CMK (cell line): ENCODE measurements at places on chromosomes 6 and 20.
A peak's percentile ranks its signal among the peaks of the same experiment; 100 is the strongest.

- DNase-seq: no peak
Measured at GRCh38 chr20:50582092-50582491, 71.9 kb downstream of the PTPN1 start.

DNA sequence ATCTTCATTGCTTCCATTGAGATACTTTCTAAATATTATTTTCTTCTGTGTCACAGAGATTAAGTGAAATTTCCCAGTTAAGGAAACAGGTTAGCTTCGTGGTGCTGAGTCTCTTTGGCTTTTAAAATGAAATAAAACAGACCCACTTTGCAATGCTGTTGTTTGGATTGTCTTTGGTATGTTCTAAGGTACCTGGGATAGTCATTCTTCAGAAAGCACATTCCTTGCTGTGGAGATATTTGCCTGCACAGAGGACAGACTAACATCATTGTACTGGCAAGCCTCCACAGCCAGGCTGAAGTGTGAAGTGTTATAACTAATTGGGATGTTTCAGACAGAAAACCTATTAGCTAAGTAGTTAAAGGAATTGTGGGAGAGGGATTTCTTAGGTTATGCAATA, 148.8 kb upstream of the EPHA7 start:
- DNase-seq: no peak

DNA sequence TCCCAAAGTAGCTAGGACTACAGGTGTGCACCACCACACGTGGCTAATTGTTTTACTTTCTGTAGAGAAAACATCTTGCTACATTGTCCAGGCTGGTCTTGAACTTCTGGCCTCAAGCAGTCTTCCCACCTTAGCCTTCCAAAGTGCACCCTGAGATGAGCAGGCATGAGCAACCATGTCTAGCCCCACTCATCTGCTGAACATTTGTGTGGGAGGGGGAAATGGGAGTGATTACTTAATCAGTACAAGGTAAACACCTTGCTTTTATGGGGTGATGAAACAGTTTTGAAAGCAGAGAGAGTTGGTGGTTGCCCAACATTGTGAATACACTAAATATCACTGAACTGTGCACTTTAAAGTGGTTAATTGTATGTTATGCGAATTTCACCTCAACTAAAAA, 5.3 kb downstream of the APMAP start:
- no peak for DNase-seq

DNA sequence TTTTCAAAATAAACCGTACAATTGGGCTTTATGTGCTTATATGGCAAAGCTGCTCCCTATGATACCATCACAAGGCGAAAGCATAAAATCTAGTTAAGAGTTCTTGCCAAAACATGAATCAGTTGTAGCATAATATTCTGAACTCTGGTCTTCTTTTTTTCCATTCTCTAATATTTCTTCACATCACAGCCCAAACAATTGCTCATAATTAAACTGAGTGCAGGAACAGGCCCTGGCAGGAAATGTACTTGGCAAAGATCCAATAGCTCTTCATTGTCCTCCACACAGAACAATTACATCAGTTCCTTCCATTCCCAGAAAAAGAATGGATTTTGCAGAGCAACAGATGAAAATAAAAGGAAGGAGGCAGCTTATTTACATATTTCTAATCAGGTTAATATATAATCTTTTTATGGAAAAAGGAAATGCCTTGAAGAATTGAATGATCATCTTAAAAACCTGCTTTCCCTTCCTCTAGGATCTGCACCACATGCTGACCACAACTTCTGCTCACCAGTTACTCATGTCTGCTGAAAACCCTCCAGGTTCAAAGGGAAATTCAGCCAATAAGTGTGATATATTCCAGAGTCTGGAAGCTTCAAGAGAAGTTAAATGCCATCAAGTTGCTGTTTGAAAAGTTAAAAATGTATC, 123.3 kb upstream of the COL21A1 start:
- peak; percentile 18 for DNase-seq

- DNase-seq: no peak
Measured at GRCh38 chr20:50866831-50867230, 64.4 kb downstream of the ADNP start.

GRCh38 chr6:159691133-159691962, 1.7 kb downstream of the SOD2 start:
- peak; percentile 36 for DNase-seq

- no peak for DNase-seq
Measured at GRCh38 chr20:46523108-46523507, 9.7 kb upstream of the ZNF334 start.

- DNase-seq: no peak
Measured at GRCh38 chr6:151916075-151916474, 108.6 kb downstream of the ESR1 start.

DNA sequence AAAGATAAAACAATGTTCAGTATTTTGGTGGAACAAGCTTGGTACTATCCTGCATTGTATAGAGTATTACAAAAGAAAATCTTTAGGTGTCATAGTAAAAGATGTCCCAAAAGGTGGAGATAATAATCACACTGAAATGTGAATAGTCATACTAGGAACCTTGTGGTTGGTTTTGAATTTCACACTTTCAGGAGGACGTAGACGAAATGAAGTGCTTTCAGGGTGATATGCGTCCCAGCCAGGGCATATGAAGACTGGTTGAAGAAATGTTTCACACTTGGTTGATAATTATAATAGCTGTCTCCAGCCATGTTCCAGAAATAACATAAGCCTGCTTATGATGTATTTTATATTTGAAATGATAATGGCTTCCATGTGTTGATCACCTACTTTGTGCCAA, 60.4 kb downstream of the SCAND1 start:
- DNase-seq: no peak

GRCh38 chr6:31723245-31723979, at the start of gene MPIG6B:
TSS of gene MPIG6B (plus strand) at chr6:31723373. CDS start at chr6:31723384, 11 bp downstream.
- no peak for DNase-seq

DNA sequence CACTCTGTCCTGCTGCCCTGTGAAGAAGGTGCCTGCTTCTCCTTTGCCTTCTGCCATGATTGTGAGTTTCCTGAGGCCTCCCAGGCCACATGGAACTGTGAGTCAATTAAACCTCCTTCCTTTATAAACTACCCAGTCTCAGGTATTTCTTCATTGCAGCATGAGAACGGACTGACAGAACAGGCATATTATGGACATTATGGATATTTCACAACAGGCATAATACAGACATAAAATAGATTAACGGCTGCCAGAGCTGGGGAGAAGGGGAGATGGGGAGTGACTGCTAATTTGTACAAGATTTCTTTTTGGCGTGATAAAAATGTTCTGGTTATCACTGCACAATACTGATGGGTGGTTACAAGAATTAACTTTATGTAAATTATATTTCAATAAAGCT, 29.4 kb downstream of the TRPC4AP start:
- DNase-seq: no peak

DNA sequence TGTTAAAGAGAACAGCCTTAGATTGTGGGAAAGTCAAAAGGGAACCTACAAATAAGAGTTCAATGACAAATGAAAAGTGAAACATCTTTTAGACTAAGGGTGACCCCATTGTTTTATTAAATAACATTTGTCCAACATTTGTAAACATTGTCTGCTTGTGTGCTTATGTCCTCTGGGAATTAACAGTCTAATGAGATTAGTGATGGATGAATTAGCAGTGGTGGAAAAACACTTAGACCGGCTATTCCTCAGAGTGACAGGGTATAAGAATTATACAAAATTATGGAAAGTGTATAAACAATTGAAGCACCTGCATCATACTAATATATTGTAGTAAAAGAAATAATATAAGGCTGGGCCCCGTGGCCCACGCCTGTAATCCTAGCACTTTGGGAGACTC, 29.3 kb upstream of the HFE start:
- DNase-seq: no peak

DNA sequence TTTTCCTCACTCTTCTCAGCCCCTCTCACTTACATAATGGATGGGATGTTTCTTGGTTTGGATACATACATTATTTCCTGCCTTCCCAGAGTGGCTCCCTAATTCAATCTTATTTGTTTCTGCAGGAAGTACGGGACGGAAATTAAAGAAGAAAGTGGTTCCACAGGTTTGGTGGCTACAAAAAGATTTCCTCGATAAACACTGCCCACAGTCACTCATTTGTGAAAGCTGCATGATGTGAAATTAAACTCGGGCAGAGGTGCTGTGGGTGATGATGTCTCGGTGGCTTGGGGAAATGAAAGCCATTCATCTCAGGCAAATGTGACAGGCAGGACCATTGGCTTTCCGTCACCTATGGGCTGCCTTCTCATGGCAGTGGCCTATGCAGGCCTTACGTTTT, 119.5 kb upstream of the KCNG1 start:
- DNase-seq: no peak

GRCh38 chr6:135985471-135985870, 134.0 kb downstream of the PDE7B start:
- DNase-seq: no peak

- DNase-seq: no peak
Measured at GRCh38 chr20:5770987-5771318, 20.8 kb downstream of the SHLD1 start.

GRCh38 chr6:53065266-53066076, at the start of gene FBXO9:
TSS of gene FBXO9 (plus strand) at chr6:53065404. CDS start at chr6:53065790, 386 bp downstream.
- DNase-seq: peak; percentile 42

DNA sequence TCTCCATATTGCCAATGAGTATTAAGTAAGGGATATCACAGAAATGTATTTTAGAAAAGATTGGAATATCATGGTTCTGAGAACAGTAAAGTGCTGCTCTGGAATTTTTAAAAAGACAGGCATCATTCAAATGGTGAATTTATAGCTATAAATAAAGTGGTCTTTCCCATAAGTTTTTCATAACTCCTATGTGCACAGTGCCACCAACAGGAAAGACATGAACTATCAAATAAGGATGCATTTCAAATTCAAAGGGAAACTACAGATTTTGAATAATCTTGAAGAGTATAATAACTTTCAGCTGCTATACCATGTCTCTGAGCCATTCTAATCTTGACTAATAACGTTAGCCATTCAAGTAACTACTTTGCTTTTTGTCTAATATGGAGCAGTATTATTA, 456.8 kb upstream of the GJE1 start:
- no peak for DNase-seq

- DNase-seq: no peak
Measured at GRCh38 chr6:6769466-6769865, 180.9 kb downstream of the LY86 start.

GRCh38 chr6:30542404-30542725, 13.9 kb downstream of the GNL1 start:
- DNase-seq: no peak

DNA sequence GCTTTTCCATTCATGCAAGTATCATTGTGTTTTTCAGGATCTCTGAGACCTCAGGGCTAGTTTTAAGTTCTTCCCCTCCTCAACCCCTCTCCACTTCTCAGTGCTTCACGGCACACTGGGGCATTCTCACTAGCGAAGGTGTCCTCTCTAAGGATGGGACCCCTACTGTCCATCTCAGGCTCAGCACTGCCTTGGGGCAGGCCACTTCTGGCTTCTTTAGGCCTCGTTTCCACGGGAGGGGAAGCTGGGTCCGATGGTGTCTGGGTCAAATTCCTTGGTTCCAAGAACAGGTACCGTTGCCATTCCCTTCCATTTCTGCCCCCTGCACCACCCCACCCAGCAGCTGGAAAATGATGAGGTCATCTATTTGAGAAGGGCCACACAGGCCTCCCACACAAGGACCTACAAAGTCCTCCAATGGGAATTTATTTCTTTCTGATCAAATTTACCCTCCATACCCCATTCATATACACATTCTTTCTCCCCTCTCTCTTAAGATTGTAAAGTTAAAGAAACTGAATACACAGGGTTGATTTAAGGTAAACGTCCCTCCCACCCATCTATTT, 17.2 kb downstream of the GNAS start:
- no peak for DNase-seq

GRCh38 chr6:121697921-121698320, 262.5 kb downstream of the GJA1 start:
- no peak for DNase-seq

DNA sequence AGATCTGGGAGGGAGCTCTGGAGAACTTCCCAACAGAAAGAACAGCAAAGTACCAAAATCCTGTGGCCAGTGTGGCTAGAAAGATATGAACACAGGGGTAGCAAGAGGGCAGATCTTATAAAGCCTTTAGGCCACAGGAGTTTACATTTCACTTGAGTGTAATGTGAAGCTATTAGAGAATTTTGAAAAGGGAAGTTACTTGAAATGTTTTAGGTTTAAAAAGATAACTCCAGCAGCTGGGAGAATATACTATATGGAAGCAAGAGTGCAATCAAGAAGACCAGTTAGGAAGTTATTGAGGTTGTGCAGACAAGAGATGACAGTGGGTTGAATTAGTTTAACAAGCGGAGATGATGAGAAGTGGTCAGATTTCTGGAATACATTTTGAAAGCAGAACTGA, 7.9 kb downstream of the SUPT3H start:
- DNase-seq: peak; percentile 26

- no peak for DNase-seq
Measured at GRCh38 chr20:25120457-25120856, 38.5 kb upstream of the VSX1 start.

DNA sequence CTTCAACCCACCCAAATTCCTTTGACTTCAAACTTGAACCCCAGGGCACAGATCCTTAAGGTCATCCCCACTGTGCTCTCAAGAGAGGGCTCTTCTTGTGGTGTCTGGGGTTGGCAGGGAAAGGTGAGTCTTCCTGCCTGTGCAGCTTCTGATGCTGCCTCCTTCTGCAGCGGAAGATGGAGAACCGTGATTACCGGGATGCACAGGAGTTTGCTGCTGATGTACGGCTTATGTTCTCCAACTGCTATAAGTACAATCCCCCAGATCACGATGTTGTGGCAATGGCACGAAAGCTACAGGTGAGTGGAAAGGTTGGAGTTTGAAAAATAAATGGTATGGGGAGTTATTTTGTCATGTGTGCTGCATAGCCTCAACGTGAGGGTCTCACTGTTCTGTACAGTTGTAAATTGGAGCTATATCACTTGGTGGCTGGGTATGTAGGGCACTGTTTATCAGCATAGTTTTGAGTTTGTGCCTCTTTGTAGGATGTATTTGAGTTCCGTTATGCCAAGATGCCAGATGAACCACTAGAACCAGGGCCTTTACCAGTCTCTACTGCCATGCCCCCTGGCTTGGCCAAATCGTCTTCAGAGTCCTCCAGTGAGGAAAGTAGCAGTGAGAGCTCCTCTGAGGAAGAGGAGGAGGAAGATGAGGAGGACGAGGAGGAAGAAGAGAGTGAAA, 9.0 kb downstream of the BRD2 start:
- no peak for DNase-seq

DNA sequence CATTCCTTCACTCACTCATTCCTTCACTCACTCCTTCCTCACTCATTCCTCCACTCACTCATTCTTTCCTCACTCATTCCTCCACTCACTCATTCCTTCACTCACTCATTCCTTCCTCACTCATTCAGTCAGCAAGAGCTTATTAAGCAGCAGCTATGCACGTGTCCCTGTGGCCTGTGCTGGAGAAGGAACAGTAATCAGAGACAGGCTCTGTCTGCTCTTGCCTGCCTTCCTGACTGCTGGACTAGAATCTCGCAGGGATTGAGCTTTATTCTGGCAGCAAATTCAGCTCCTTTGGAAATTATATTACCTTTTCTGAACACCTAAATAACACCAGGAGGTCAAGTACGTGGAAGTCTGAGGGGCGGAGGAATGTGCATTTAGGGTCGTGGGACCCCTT, 138.9 kb upstream of the AGPAT4 start:
- no peak for DNase-seq
